ENCODE measurements at places on chromosomes 4 and X.

DNA sequence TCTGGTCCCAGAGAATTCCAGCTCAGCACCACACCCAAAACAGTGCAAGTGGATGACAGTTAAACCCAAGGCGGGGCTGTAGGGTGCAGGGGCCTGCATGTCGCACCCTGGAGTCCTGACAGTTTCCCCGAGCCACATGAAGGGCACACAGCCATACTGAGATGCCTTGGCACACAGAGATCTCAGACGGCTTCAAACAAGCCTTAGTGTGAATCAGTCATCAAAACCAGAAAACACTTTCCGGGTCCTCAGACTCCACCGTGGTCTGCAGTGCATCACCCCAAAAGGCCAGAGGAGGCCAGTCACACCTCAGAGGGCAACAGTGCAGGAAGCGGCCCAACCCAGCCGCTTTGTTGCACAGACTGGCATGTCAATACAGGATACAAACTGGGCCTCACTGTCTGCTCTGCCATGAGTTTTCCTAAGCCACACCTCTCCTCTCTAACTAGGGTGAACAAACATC, 64.6 kb upstream of the ENPP6 start:
- DNase-seq: peak; percentile 57

- no peak for DNase-seq
These were observed 33.3 kb downstream of the CASK start for GRCh38 chrX:41890026-41890423.

- DNase-seq: peak; percentile 37
These were observed 39.9 kb downstream of the TXLNG start for GRCh38 chrX:16826207-16826606.

GRCh38 chr4:25811841-25812240, 50.9 kb downstream of the SEL1L3 start:
- DNase-seq: no peak

DNA sequence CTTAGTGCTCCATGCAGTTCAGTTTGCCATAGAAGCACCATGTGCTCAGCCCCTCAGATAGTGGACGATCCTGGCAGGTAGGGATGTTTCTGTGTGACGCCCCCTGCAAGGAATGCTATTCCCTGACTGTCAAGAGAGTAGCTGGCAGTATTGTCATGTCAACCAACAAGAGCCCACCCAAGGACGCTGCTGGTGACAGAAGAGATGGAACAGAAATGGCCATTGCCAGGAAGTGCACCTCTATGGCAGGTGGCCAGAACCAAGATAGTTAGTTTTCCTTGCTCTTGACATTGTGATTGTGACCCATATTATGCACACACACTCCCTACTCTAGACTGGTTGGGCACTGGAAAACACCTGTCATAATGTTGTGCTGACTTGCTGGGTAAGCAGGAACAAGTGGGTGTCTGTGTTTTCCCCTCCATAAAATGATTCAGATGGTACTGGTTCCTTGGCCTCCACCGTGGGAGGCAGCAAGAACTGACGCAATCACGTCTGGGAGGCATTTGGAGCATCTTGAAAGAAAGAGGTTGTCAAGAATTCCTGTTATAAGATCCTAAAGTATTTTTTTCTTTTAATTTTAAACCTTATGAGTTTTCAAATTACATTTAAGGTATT, 507.9 kb downstream of the MID1IP1 start:
- peak; percentile 59 for DNase-seq

Data from CD4-positive, alpha-beta T cell treated with Interleukin-17A for 1 hour (primary cell).